Kasumi-1 (cell line): ENCODE measurements at places on chromosomes 7 and 10.
A peak's percentile ranks its signal among the peaks of the same experiment; 100 is the strongest.

DNA sequence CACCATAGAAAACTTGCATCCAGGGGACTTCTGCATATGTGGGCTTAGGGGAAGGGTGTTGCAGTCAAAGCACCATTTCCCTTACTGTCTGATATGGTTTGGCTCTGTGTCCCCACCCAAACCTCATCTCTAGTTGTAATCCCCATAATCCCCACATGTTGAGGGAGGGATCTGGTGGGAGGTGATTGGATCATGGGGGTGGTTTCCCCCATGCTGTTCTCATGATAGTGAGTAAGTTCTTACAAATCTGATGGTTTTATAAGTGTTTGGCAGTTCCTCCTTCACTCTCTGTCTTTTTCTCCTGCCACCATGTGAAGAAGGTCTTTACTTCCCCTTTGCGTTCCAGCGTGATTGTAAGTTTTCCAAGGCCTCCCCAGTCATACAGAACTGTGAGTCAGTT, 177.4 kb downstream of the ADK start:
- peak; percentile 89 for DNase-seq

DNA sequence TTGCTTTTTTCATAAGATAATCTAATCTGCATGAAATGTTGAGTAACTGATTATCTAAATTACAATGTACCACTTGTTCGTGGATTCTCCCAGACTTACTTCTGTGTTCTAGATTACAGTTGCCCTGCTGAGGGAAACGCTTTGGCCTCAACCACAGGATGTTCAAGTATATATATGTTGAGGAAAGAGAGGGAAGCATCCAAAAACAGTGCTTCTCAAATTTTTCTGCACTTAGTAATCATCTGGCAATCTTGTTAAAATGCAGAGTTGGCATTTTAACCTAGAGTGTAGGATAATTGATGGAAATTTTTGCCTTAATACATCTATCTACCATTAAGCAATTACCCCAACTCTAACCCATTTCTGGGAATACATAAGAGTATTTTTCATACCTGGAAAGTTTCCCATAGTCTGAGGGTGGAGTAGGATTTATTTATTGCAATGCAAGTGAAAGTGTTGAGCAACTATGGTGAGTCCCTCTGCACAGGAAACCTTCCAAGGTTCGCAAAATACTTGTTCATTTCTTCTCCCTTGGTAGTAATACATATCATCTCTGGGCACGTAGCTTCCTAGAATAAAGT, 59.6 kb upstream of the C1GALT1 start:
- DNase-seq, result no peak

DNA sequence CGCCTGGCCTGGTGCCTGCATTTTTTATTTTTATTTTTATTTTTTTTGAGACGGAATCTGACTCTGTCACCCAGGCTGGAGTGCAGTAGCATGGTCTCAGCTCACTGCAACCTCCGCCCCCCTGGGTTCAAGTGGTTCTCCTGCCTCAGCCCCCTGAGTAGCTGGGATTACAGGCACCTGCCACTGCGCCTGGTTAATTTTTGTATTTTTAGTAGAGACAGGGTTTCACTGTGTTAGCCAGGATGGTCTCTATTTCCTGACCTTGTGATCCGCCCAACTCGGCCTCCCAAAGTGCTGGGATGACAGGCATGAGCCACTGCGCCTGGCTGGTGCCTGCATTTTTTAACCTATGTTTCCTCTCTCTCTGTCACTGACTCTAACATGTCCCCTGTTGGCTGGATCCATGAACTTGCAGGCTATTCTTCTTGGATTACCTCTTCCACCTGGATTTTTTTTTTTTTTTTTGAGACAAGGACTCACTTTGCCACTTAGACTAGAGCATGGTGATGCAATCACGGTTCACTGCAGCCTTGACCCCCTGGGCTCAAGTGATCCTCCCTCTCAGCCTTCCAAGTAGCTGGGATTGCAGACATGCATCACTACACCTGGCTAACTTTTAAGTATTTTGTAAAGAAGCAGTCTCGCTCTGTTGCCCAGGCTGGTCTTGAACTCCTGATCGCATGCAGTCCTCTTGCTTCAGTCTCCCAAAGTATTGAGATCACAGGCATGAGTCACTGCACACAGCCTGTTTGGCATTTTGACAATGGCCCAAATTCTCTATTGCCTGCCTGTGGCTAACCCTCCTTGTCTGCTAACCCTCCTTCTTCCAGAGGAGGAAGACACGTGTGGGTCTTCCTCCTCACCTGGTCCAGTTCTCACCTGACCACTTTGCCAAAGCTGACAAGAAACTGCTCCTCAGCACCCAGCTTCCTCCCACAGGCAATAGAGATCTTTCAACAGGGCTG, 23.0 kb upstream of the PRPF18 start:
- no peak for DNase-seq

DNA sequence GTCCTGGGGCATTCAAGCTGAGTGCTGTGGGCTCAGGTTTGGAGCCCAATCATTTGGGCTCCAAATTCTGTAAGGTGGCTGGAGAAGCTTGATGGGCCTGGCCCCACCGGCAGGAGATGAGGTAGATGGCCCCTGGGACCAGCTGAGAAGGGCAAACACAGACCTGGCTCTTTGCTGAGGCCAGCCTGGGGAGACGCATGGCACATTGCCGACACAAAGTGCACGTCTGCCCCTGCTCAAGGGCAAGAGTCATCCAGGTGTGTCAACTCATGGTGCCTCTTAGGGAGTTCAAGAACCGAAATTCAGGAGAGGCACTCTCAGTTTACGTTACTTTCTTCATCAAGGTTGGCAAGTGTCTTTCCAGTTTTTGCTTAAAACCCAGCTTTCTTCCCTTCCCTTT, 227.5 kb downstream of the LRMDA start:
- no peak for DNase-seq

- no peak for DNase-seq
Observed at GRCh38 chr7:18978108-18978495, 139.3 kb downstream of the TWIST1 start.

DNA sequence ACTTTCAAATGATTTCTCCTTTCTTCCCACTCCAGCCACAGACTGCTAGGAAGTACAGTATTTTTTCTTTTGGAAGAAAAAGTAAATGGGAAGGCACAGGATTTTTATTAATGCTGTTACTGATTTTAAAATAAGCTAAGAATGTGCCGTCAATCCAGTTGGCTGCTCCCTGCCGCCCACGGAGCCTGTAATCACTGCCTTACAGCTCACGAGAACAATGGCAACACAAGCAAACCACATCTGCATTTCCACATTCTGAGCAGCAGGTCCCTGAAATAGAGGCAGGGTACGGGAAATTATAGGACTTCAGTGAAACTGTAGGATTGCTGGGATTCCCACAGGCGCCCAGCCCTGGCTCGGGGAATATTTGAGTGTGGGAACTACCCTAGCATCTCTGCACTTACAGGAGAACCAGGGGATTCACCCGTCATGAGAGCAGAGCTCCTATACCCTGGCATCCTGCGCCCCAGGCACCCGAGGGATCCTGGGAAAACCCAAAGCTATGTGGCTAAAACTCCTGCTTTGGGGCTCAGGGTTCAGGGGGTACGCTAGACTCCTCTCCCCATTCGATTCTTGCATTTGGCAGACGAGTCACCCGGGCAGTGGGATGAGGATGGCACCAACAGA, 72.9 kb upstream of the TNS3 start:
- DNase-seq, result no peak

DNA sequence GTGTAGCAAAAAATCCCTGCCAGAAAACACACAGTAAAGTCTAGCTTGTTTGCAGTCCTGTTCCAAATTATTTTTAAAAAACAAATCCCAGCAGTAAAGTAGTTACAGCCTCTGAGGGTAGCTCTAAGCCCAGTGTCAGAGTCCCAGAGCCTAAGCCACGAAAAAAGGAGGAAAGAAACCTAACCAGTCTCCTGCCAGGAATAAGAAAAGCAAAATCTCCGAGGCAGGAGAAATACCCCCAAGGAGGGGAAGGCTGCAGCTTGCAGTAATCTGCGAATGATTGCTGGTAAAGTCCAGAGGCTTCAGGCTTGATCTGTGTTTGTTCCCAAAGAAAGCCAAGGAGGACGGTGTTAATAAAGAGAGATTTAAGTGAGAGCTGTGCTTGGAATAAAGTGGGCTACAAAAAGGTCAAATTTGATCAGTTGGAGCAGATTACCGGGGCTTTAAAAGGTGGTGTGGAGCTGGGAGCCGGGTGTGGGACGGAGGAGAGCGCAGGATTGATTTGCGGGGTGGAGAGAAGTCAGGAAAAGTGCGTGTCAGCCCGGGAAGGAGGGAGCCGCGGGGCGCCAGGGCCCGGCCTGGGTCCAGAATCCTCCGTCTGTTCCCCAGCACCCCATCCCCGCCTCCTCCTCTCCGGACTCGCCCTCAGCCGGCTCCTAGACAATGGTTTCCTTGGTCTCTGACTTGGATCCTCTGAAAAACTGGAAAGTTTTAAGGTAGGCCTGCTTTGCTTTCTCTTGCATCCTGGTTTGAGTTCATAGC, 219.4 kb upstream of the CELF2 start:
- no peak for DNase-seq

- DNase-seq, result no peak
Observed at GRCh38 chr10:132670546-132671227, 115.3 kb downstream of the NKX6-2 start.

GRCh38 chr10:44030132-44030531, 354.8 kb downstream of the CXCL12 start:
- DNase-seq, result peak; percentile 7

GRCh38 chr10:129046962-129047361, 420.1 kb upstream of the MGMT start:
- no peak for DNase-seq

DNA sequence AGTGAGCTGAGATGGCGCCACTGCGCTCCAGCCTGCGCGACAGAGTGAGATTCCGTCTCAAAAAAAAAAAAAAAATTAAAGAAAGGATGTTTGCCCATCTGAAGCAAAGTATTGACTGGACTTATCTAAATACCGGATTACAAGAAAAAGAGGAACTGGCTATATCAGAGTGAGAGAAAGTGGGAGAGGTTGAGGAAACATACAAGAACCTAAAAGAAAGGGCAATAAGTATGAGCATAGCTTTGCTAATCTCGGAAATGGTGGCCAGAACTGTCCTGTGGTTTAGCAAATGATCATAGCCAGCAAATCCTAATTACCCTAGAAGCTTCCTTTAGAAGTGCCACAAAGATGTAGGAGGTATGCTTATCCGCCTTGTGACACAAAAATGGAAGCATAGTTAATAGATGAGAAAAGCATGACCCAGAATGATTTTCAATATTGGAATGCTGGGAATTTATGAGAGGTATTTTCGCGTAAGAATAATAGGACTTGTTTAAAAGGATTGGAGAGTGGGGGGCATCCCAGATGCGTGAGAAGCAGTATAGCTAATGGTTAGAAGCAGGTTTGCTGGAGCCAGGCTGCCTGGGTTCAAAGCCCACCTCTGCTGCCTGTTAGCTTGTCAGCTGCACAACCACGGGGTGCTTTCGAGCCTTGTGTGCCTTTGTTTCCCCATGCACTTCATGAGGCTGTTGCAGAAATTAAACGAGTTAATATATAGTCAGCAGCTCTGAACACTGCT, 1.2 kb upstream of the GTPBP4 start:
- peak; percentile 80 for DNase-seq

GRCh38 chr10:86970162-86970981, 2.1 kb downstream of the ADIRF start:
- DNase-seq, result peak; percentile 38

DNA sequence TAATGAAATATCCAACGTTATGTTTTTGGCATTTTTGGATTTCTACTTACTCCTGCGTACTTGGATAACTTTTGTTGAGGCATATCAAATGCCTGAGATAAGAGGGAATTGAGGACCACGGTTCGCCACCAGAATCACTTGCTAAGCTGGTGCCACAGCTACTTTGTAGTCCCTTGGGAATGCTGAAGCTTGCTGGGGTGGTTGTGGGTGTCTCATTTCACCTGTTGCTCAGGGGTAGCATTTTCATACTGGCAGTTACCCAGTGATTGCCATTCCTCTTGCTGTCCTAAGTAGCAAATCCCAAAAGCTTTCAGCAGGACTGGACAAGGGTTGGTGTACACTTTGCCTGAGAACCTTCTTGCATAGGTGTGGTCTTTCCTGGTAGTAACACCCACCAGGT, 75.2 kb downstream of the CREB5 start:
- DNase-seq, result no peak

DNA sequence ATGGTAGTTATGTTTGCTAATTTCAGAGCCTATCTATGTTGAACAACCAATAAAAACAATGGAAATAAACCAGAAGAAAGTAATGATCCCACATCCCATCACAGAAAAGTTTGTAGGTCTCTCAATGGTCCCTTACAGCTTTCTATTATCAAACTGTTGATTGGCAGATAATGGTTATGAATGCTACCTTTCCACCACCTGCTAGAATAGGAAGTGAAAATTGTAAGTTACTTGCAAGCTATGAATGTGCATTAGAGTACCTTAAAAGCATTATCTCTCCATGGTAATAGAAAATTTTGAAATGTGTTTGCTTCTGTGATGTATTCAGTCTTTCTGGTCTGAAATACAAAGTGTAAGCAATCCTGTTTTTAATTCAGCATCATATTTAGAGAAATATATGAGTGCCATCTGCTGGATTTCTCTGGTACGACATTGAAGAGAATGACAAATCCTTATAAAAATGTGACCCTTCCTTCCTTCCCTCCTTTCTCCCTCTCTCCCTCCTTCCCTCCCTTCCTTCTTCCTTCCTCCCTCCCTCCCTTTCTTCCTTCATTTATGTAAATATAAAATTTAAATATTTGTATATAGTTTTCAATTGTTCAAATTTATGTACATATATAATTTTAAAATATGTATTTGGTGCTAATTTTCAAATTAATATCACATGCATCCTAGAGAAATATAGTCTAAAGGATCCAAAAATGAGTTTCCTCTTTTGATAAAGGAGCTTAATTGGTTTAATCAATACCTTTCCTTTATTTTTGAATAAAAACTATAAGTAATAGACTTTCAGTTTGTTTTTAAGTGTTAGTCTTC, 41.4 kb upstream of the PNLIPRP3 start:
- peak; percentile 56 for DNase-seq

DNA sequence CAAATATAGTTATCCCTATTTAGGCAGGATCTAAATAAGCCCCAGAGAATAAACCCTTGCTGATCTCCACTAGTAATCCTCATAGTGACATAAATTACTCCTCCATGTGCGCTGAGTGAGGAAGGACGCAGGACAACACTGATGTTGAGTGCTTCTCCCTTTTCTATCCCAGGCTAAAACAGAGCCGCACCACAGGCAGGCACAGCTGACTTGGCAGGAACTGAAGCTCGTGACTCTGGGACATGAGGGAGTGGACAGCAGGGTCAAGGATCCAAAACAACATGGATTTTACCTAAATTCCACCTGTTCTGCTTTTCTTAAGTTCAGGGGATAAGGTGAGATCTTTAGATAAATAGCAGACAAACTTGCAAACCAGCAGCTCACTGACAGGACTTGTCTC, 46.0 kb downstream of the VOPP1 start:
- no peak for DNase-seq

GRCh38 chr7:85407391-85407790, 220.5 kb upstream of the SEMA3D start:
- DNase-seq, result no peak

GRCh38 chr7:54728411-54728810, 30.6 kb downstream of the SEC61G start:
- DNase-seq, result no peak

DNA sequence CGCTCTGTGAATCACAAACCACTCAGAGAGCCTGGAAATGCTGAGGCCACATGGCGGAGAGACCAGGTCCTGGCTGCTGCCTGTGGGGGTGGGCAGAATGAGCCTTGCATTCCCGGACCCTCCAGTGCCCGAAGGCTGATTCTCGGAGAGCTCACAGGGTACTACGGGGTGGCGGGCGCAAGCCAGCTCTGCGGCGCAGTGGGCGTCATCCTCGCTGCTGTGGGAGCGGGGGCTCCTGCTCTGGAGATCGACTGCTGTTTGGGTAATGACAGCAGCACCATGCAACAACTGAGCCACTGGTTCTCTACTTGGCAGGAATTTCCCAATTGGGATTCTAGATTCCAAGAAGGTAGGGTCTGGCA, 108.0 kb downstream of the PTPRN2 start:
- no peak for DNase-seq
